ENCODE measurements at places on chromosomes 16 and 17.

DNA sequence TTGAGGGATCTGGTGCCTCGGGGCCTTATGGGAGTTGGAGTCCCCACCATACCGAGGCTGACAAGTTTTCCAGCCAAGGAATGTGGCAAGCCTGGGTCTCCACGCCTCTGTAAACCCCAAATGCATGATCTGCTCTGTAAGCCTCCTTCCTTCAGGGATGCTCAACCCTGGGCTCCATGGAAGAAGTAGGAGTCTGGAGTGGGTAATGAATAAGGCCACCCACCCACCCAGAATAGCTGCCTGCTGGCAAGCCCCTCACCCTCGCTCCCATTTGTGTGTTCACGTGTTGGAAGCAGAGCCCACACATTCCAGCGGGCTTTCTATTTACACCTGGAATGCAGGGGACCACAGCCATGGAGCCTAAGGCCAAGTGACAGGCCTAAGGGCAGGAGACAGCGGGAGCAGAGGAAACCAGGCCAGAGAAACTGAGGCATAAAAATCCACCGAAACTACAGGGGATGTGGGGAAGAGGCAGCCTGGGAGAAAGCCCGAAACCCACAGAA, 4.4 kb downstream of the DLG4 start:
- DNase-seq: no peak

DNA sequence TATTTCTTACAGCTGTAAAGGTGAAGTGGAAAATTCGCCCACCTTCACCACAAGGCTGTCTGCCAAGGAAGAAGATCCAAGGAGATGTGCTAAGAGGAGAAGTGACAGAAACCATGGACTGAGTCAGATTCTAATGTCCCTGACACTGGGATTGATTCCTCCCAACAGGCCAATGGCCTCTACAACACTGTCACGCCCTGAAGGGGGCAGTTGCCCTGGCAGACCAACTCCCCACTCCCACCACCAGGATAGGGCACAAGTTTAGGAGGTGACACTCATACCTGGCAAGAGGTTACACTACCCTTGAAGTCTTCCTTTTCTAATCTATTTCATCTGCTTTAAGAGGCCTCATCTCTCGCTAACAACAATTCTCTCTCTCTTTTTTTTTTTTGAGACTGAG, 16.1 kb downstream of the PIP4K2B start:
- DNase-seq: no peak

DNA sequence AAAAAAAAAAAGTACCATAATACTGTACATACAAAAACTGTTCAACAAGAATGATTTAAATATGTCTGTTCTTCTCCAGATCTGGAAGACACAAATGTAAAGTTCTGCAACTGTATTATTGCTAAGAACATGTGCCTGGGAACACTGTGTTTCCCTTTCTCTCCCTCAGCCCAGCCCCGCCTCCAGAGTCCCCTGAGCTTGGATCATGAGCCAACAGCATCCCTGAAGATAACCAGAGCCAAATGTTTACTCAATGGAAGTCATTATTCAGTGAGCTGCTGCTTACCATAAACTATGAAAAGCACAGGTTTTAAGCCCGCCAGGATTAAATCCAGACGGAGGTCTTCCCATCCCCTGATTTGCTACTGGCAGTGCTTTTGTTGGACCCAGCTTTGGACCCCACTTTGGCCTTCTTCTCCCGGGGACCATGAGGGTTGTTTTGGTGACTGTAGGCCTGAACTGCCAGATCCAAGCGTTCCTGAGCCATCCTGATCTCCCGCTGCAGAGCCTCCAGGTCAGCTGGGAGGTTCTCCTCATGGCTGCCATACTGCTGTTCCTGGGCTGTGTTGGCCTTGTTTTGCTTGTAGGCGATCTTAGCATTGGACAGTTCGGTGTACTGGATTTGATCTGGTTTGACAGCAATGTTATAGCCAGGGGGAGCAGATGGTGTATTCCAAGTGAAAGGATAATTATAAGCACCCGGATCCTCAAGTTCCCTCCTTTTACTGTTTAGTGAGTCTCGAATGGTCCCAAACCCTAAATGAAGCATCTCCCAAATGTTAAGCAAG, 25.6 kb downstream of the GJC1 start:
- DNase-seq: no peak

DNA sequence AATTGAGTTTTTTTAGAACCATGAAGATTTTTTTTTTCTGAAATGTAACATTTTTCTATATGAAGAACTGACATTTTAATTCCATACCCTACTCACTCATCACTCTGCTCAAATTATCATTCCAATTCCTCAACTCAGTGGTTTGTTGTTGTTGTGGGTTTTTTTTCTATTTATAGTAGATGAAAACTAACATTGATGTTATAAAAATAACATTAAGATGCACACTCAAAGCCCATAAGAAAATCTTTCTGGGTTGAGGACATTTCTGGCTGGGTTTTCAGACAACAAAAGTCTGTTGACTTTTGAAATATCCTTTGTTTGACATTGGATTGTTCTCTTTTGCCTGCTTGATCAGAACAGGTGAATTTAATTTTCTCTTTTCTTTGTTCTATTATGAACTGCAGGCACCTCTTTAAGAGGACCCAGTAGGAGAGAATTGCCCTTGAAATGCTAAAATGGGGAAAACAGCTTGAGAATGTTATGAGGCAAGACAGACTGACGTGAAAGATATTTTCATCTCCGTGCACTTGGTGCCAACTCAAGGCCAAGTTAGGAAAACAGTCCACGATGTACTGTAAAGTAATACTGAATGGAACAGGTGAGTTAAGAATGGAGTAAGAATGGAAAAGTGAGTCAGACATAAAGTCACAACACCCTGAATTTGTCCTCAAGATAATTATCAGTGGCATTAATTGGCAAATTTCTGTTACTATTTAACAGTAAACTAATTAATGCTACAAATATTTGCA, 16.1 kb upstream of the ABCA5 start:
- no peak for DNase-seq

DNA sequence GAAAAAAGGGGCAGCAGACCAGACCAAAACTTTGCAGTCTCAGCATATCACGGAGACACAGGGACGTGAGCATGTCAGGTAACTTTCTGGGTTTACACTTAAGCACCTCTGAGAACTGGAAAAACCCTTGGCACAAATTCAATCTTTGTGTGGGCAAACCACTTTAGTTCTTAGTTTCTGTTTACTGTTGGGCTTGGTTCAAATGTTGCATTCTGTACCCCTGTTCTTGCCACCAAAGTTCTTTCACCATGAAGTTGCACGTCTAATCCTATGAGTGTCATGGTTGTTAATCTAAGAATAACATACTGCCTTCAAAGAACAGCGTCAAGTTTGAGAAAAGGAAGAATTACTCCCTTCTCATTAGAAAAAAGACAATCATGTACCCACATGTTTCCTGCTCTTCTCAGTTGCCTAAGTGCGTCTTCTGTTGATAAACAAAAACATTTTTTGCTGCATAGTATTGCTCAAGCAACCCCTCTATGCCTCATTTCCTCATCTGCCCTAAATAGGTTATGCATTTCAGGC, 11.6 kb downstream of the KRT33A start:
- no peak for DNase-seq

- no peak for DNase-seq
Observed at GRCh38 chr17:74763565-74764387, 12.4 kb downstream of the NAT9 start.

- DNase-seq: no peak
Observed at GRCh38 chr17:44589316-44590071, 32.2 kb downstream of the FZD2 start.

GRCh38 chr16:84730406-84731106, 30.8 kb downstream of the USP10 start:
- peak; percentile 59 for DNase-seq

DNA sequence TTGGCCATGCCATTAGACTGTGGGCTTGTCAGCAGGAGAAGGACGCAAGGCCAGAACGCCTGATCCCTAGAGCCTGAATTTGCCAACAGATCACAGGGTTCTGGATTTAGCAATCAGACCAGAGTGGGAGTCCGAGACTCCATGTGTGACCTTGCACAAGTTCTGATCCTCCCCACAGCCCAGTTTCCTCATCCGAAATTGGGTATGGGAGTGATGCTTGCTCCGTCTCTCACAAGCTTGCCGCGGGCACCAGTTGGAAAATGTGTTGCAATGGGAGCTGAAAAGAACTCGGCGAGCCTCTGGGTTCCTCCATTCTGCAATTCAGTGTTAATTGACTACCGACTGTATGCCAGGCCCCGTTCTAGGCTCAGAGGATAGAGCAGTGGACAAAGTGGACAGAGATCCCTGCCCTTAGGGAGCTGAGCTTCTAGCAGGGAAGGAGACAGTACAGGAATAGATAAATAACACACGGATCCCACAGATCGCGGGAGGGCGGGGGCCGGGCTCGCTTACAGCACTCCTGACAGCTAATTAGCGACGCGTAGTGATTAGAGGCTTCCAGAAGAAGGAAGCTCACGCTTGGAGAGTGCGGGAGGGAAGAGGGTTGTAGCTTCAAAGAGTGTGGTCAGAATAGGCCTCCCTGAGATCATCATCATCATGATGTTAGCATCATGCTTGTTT, 150.4 kb upstream of the CIBAR2 start:
- DNase-seq: no peak

GRCh38 chr17:44351464-44351863, 6.4 kb downstream of the GRN start:
- DNase-seq: no peak

- no peak for DNase-seq
Observed at GRCh38 chr16:78352184-78352583, 252.7 kb downstream of the WWOX start.

- DNase-seq: no peak
Observed at GRCh38 chr17:16962804-16963203, 9.1 kb downstream of the TNFRSF13B start.

DNA sequence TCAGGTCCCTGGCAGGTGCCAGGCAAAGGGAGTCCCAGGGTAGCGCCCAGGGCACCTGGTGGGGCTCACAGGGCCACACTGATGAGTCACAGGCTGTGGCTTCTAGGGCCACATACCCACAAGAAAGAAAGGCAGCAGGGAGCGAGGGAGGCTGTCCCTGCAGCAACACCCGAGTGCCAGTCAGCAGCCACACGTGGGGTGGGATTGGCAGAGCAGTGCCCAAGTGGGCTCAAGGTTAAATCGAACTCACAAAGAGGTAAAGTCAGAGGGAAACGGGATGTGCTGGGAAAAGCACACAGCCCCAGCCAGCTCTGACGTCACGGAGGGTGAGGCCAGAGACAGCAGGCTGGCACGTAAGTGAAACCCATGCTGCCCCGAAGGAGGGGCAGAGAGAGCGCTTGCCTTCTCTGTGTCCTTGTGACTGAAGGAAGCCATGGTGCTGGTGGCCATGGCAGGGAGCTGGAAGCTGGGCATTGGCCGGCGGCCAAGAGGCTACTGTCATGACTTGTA, 33.8 kb downstream of the FA2H start:
- no peak for DNase-seq

- DNase-seq: peak; percentile 59
Observed at GRCh38 chr16:23836404-23837311, 875 bp downstream of the PRKCB start.

- DNase-seq: no peak
Observed at GRCh38 chr16:23132775-23133463, 16.3 kb downstream of the USP31 start.

GRCh38 chr17:32487473-32488176, 832 bp downstream of the CDK5R1 start:
- DNase-seq: peak; percentile 59

GRCh38 chr17:46159686-46160085, 33.5 kb downstream of the KANSL1 start:
- no peak for DNase-seq

GRCh38 chr16:1991588-1991947, 1.8 kb downstream of the SYNGR3 start:
- DNase-seq: no peak

DNA sequence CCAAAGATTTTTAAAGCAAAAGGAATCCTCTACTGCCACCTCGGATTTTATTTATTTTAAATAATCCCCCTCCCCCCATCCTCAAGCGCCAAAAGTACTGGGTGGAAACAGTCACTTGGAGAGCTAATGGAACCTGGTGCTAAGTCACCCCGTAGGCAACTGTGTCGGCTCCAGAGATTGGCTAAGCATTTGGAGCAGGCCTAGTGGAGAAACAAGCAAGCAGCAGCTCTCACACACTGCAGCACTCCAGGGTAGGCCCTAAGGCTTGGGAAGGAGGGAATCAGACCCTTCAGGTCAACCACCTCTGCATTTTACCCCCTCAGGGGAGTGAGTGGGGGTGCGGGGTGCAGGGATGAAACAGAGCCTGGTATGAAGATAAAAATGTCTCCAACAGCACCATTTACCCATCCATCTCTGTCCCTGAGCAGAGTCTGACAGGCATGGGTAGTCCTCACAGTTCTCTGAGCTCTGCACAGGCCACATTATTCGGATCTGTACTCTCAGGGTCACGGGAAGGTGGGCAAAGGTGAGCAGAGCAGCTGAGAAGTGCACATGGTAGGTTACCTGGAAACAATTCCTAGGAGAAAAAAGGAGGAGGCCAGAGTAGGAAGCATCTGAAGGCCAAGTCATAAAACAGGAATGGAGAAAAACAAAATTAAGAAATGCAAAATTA, 27.2 kb upstream of the STAC2 start:
- no peak for DNase-seq

DNA sequence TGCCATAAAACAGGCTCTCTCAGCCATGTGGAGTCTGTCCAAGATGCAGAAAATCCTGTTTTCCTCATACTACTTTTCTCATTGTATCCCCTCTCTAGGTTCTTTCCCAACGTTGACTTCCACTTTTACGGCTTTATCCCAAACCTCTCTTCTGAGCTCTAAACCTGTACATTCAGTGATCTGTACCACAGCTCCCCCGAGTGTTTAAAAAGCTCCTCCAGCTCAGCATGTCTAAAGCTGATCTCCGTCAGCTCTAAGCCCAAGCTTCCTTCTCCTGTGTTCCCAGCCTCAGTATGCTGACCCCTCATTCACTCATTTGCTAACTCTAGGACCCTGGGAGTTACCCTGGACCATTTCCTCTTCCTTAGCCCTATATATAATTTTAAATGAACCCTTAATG, 144.6 kb downstream of the DNAH9 start:
- DNase-seq: no peak

DNA sequence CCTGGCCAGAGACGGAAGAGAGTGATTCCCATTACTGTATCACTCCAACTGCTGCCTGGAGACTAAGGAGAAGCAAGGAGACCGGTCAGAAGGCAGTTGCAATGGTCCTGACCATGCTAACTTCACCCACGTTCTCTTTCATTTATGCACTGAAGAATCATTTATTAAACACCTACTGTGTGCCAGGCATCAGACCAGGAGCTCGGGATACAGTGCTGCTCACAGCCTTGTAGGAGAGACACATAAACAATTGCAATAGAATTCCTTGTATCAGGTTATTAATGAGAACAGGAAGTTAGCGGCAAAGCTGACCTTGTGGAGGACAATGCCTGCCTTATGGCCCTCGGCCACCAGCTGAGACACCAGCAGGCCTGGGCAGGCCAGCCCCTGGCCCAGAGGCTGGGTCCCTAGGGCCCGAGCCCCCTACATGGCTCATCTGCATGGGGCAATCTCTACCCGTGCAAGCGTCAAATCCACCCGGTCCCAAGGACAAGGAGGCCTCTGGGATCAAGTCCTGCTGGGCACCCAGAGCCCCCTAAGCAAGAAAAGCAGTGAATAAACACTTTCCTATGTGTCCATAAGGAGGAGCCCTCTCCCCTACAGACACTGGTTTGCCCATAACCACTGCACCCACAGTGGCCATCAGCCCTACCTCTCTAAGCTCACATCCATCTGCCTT, 8.6 kb upstream of the ENPP7 start:
- DNase-seq: no peak
